Esophagus muscularis mucosa (tissue), 4 donors: ENCODE measurements at places on chromosomes 5 and 9. TPM values are rescaled to one million over a fixed set of nuclear protein-coding genes. Genes with fewer than 3 reads are reported as not detected.

- DNase-seq = no peak
Measured at GRCh38 chr9:100561256-100561655, 16.6 kb upstream of the CAVIN4 start.

Gene SH3GL2
- total RNA-seq = 3.7 TPM

Gene PCDHGA5
- total RNA-seq = 5.2 TPM

- no peak for DNase-seq
Measured at GRCh38 chr5:31098811-31099210, 94.7 kb upstream of the CDH6 start.

Gene SMIM33
- not detected for total RNA-seq

Gene CDX1
- total RNA-seq = not detected

Gene ABHD17B
- total RNA-seq = 15.9 TPM

- no peak for DNase-seq
Measured at GRCh38 chr9:4333787-4334186, 33.9 kb upstream of the GLIS3 start.

GRCh38 chr5:1279443-1280151 is 15.3 kb downstream of the TERT start:
- no peak for DNase-seq

Gene FAM78A
- total RNA-seq = 1.7 TPM

- DNase-seq = no peak
Measured at GRCh38 chr5:166493612-166494011, 1797.8 kb upstream of the WWC1 start.

- DNase-seq = no peak
Measured at GRCh38 chr5:147432323-147432722, 77.5 kb downstream of the DPYSL3 start.

DNA sequence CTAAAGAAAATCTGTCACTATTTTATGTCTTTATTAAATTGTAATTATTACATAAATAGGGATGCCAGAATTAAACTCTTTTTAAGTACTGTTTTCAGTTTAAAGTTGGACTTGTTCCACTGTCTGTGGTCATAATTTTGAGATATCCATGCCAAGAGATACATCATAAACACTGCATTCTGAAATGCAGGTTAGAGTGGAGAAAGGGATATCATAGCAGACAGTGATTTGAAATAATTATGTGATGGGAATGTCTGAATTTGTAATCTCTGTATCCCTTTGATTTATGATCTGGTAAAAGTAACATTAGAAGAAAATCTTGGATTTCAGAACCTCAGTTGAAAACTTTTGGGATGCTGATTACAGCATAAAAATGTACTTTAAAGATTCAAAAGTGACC is 222.1 kb downstream of the GOLPH3 start:
- no peak for DNase-seq
